ENCODE measurements at places on chromosomes 2 and 18.

GRCh38 chr2:43109261-43109743, 117.1 kb downstream of the ZFP36L2 start:
- DNase-seq, result no peak

- no peak for DNase-seq
These were observed 56.4 kb downstream of the NCK2 start for GRCh38 chr2:105800953-105801635.

DNA sequence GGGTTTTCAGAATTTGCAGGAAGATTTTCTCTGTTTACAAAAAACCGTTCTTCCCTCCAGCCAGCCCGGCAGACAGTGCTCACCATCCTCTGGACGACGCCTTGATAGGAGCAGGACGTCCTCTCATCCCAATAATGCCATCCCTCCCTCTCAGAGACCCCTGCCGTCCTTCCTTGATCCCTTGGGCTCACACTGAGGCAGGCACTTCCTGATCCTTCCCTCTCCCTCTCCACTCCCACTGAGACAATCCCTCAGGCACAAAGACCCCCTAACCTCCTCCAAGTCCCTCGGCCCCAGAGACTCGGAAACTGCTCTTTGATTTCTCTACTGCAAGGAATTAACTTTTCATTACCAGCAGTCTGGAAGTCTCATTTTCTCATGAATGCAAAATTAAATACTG, 42.5 kb downstream of the PAX3 start:
- no peak for DNase-seq

- no peak for DNase-seq
These were observed 123.1 kb downstream of the RTTN start for GRCh38 chr18:70082430-70082829.

DNA sequence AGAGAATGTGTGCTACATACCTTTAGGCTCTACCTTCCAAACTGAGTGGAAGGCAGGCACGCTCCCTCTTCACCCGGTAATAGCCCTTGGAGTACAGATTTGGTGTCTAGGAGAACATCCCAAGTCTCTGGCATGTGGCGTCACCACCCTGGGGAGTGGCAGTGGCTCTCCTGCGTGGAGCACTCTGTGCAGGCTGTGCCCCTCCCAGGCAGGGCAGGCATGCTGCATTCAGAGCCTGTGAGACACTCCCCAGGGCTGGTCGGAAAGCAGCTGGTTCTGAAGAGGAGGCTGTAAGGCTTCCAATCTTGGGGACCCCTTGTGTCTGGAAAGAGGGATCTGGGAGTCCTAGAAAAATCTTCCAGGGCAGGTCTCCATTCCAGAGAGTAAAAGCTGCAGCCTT, 193.3 kb downstream of the ANKRD30B start:
- no peak for DNase-seq

DNA sequence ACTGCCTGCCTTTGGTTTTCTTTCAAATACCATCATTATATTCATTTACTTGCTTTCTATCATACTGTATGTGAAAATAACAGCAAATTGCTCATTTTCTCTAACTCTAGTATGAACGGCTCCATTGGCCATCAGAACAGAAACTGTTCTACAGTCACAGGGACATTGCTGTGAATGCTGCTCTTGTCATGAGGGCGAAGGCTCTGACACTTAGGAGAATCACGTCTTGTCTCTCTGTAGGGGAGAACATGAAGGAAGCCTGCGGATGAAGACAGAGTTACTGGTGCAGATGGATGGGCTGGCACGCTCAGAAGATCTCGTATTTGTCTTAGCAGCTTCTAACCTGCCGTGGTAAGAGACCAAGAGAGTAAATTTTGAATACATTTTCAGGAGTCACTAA, 41.7 kb upstream of the ELOA2 start:
- no peak for DNase-seq

DNA sequence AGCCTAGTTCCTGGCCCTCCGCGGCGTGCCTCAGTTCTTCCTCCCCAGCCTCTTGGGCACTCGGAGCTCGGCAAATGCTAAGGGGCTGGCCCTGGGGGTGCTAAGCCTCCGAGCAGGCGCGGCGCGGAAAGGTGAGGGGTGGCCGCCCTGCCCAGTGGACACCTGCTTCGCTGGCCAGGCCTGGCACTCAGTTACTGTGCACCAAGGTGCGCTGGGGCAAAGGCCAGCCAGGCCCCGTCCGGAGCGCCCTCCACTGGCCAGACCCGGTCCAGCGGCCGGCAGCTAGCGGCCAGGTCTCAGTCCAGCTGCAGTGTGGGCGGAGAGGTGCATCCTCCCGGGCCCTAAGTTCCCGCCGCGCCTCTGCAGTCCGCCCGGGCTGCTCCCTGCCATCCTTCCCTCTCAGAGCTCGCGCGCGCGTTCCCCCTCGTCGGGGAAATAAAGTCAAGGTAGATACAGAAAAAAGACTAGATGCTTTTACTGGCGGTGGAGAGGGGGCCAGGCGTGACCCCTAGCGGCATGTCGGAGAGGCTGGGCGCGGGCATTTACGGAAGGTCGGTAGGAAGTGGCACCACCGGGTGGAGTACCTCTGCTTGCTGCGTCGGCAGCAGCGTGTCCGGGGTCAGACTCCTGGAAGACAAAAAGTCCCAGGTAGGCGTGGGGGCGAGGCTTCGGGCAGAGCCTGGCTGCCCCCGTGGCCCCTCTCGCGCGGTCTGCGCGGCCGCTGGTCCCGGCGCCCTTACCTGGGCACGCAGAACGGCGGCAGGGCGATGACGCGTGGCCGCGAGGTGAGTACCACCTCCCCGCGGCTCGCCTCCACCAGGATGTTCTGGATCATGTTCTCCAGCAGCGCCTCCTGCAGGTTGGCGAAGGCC, 9.4 kb upstream of the CRYBA2 start:
- DNase-seq, result peak; percentile 48

GRCh38 chr2:46361920-46362666, 64.9 kb downstream of the EPAS1 start:
- no peak for DNase-seq

GRCh38 chr2:84866122-84866521, 14.8 kb downstream of the TRABD2A start:
- no peak for DNase-seq

DNA sequence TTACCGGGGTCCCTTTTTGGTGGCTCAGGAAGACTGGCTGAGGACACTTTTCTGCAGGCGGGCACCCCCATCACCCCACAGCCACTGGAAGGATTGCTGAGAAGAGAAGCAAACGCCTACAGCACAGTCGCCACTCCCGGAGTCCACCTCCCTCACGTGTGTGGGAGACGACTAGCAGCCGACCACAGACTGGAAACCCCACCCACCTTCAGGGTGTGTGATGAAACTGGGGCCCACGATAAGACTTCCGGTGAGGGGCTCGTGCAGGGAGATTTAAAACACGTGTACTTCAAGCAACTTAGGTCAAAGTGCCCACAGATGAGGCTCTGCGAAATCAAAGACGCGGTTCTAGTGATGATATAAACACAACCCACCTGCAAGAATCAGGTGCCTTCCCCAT, 26.3 kb downstream of the MBP start:
- no peak for DNase-seq

DNA sequence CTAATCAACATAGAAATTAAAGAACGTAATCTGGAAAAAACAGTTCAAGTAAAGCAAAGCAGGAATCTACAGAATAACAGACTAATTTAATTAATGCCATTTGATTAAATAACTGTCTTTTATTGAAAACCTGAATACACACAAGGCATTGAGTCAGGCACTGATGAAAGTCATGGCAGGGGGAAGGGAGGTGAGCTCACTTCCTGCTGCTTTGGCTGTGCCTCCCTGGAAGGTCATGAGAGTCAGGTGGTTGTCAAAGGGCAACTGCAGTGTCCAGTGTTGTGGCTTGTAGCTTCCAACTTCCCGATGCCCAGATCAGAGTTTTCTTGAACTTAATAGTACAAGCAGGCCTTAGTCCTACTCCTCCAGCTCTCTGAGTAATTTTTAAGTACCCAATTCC, 180.9 kb downstream of the PID1 start:
- DNase-seq, result no peak

- no peak for DNase-seq
These were observed 323.9 kb upstream of the RND3 start for GRCh38 chr2:150811259-150811855.

DNA sequence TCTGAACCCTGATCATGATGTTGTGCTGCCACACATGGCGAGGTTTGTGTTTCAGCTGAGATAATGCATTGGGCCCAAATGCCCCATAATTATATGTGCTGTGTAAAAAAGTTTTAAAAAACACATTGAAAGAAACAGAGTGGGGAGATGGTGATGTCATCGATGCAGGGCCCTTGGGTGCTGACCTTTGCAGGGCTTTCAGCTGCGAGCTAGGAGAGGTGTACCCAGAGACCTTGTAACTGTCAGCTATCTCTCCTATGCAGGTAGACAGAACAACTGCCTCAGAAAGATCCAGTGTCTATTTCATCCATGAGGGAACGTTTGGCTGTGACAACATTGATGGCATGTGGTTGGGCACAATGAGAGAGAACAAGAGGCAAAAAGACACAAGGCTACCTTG, 286.9 kb upstream of the CELF4 start:
- no peak for DNase-seq

DNA sequence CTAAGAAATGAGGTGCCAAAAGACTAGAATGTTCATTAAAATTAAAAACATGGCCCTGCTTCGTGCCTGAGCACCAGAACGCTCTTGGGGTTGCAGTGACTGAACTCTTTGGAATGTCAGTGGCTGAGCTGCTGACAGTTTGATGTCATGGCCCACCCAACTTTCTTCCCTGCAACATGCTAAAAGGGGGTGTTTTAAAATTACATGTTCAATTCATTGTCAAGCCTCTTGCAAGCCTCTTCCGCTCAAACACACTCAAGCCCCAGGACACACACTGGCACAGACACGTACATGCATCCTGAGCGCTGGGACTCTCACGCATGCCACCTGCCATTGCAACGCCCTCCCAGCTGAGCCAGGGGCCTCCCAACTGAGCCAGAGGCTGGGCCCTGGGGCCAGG, 12.6 kb downstream of the RUFY4 start:
- no peak for DNase-seq

DNA sequence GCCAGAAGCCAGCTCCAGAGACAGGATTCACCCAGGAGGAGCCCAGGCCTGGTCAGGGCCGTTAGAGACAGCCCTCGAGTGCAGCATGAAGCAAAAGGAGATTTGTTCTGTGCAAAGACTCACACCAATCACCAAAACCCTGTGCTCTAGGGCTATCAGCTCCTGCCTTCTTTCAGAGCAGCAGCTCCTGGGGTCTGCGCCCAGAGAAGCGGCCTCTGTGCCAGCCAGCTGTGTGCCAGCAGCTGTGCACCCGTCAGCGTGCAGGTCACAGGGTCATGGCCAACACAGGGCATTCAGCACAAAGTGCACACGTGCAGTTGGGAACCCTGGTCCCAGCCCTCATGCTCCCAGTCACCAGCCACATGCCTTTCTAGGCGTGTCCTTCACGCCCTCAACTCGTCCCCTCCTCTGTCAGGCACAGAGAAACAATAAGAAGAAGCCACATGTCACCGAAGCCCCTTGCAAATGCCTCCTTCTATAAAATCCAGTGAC, 49.3 kb downstream of the ZNF516 start:
- no peak for DNase-seq

GRCh38 chr2:220521551-220521950, 894.1 kb downstream of the SLC4A3 start:
- peak; percentile 69 for DNase-seq

DNA sequence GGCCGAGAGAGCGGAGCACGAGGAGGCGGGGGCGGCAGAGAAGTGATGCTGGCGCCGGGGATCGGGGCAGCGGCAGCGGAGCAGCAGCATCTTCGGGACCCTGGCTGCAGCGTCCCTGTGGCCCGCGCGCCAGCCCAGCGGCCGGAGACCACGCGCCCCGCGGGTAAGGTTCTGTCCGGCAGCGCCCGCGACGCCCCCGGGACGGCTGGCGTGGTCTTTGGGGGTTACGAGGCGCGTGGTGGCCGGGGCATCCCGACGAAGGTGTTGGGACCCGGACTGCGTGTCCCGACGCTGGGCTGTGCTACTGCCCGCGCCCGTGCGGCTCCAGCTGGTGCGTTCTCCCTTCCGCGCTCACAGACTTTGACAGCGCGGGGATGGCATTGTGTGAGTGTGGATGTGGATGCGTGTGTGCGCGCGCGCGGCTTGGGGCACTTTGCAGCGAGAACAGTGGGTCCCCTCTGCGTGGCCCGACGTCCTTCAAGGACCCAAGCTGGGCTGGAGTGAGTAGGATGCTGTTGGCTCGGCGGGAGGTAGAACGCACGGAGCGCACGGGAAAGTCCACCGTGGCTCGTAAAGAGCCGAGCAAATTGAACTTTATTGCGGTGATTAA, 405.0 kb downstream of the XIRP2 start:
- peak; percentile 33 for DNase-seq

DNA sequence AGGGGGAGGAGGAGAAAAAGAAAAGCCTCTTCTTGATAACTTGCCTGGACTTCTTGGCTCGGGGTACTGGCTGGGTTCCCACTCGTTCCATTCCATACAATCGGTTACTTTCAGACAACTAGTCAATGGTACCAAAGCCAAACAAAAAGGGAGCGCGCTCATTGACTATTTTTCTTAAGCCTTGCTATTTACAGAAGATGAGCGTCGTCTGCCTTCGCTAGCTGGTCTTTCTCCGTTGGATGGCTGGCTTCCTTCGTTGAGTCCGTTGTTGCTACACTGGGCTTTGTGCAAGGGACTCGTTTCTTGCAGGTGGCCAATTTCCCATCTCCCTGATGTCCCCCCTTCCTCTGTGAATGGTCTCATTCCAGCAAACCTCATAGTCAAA, 260.4 kb downstream of the ZNF516 start:
- DNase-seq, result no peak

DNA sequence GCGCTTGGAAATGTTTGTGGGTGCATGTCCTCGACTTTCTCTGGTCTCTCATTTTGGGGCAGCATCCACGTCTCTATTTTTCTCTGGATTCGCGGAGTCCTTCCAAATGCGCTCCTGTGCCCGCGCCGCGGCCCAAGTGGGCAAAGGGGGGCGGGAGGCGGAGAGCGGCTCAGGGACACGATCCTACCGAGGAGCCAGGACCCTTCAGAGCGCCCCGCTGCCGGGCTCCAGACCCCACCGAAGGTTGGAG, 990 bp downstream of the EPAS1 start:
- no peak for DNase-seq

- peak; percentile 20 for DNase-seq
These were observed 37.8 kb downstream of the GORASP2 start for GRCh38 chr2:170966648-170967396.

GRCh38 chr2:147646818-147647468, 197.9 kb upstream of the ACVR2A start:
- DNase-seq, result no peak

DNA sequence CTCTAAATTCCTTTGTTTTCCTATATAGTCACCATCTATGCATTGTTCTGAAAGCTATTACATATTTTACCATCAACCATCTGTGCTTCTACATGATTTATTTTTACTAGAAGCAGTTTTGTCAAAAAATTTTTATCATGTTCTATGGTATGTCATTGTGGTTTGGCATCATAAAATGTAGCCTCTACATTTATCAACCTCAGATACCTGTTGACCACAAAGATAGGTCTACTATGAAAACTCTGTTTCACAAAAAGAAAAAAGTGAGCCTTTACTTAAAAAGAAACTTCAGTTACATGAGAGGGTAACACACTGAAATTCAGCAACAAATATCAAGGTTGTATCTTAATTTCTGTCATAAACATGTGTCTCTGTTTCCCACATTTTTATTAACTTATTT, 3.7 kb downstream of the BCL2 start:
- no peak for DNase-seq

Data from cerebellar cortex (tissue), 1 donor.